MG63 (cell line): ENCODE measurements at places on chromosomes 3 and 15.

- DNase-seq = no peak
These were observed 231.5 kb downstream of the EFHB start for GRCh38 chr3:19702416-19703078.

DNA sequence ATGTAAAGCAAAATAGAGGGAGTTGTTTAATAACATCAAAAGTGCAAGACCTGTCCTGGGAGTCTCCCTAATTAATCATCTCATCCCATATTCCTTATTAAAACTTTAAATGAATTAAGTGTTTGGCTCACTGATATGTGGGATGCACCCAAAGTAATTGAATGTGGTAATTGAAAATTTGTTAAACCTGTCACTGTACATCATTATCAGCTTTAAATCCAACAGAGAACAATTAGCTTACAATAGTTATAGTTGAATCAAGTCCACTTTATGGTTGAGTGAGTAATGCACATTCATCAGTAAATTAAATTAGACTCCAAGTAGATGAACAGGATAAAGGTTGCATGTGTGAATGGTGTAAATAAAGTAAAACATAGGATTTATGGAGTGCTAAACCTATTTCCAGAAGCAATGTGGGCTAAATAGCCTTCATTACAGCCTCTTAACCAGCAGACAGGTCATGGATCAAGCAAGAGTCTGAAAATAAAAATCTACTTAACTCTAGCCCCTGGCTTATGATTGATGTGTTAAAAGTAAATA, 608.2 kb upstream of the CCDC54 start:
- no peak for DNase-seq

- peak; percentile 26 for DNase-seq
These were observed 8.1 kb downstream of the B2M start for GRCh38 chr15:44719293-44719999.

GRCh38 chr15:72237029-72237852, 6.3 kb upstream of the PKM start:
- DNase-seq = peak; percentile 94

GRCh38 chr15:41779662-41780157, 5.4 kb downstream of the MAPKBP1 start:
- peak; percentile 14 for DNase-seq

DNA sequence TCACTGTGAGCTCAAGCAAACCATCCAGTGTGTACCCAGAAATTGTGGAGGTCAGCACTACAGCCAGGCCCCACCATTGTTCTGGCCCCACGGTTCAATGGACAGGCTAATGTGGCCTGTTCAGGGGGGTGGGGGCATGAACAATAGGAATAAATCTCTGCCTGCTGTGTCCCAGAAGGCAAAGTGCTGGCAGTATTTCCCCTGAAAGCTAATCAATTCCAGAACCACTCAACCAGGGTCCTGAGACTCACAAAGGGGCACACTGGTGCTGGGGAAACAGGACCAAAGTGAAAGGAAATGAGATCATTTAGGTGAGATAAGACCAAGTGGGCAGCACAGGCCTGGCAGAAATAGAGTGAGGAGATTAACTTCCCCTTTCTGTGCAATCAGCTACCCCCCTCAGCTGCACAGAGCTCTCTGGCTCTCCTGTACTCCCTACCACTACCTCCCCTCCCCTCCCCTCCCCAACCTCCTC, 11.5 kb downstream of the CRYGS start:
- DNase-seq = no peak

DNA sequence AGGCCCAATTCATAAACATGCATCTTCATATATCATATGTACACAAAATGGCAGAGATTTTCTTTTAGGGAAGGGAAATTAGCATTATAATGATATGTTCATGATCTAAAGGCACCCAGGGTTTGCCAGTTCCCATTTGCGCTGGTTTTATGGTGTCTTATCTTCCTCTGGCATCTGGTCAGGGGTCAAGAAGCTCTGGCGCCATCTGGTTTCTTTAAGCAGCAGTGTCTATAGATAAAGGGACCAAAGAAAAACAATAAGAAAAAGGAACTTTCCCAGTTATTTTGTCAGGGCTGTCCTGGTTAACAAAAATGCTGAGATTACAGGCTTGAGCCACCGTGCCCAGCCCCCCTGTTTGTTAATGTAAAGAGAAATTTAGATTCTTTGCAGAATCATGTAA, 3.3 kb upstream of the DCP1A start:
- no peak for DNase-seq

GRCh38 chr15:42404461-42405235, 45.3 kb downstream of the CAPN3 start:
- DNase-seq = no peak

DNA sequence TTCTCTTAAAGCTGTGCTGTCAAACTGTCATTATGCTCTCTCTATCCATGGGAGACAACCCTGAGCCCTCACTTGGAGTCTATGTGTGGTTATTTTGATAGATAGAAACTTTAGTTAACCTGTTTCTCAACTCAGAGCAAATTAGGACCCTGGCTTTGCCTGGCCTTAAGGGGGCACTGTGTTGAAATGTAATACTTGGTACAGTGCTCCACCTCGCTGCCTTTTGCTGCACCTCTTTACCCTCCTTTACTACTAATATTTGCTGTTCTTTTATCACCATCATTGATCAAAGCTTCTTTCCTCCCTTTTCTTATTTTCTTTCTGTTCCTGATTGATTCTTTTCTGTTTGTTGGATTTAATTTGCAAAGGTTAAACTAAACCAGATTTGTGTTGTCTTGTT, 34.3 kb downstream of the STT3B start:
- DNase-seq = no peak

DNA sequence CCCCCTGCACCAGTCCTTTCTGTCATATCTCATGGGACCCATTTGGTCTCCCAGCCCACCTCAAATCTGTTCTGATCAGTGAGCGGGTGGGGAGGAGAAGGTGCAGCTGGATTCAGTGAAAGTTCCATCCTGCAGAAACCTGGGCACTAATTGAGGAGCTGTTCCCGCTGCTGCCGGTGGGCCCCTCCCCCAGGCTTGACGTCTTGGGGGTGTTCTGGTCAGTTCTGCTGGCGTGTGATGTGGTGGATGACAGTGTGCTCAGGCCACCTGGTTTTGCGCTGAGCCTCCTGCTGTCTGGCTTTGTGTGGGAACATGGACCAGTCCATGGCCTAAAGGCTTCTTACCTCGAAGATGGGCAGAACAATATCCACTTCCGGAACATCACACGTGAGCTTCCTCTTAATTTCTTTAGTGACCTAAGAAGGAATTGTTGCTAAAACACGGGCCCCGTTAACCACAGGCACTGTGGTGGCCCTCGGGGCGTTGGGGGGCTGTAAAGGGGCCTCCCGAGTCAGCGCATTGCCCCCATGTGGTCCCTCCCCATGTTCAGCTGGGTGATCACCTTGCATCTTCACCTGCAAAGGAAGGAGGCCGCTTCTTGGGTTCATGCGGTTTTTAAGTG, 59.7 kb downstream of the RGMA start:
- no peak for DNase-seq

DNA sequence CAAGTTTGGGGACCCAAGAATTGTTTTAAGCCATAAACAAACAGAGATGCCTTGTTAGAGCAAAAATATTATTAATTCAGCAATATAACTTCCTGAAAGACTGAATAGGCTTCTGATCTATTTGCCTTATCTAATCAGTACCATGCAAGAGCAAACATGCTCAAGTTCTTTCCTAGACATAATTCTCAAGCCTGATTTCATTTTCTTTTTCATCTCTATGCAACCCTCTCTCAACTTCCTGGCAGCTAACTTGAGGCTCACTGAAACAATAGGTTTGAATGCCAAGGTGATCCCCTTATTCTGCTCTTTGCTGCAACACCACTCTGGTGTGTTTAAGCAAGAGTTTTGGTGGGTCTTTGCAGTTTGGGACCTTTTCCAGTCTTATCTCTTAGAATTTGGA, 230.9 kb upstream of the CD96 start:
- no peak for DNase-seq

DNA sequence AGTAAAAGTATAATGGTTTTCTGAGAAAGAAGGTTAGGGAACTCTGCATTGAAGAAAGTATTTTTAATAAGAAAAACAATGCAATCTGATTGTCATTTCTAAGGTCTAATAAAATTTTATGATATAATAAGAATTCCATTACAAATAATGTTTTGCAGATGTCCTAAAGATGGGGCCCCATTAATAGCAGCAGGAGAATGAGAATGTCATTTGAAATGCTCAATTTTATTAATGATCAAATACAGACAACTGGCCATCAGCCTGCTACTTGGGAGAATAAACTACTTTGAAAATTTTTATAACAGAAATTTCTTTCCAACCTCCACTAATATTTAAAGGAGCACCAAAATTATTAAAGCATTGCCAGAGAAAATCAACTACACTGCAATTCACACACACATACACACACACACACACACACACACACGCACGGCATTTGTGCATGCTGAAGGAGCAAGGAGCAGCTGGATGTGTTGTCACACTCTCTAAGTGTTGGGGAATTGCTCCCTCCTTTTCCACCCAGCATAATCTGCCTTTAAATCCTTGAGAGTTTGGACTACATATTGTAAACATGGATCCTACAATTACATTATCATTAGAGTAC, 109.5 kb downstream of the THRB start:
- DNase-seq = no peak

DNA sequence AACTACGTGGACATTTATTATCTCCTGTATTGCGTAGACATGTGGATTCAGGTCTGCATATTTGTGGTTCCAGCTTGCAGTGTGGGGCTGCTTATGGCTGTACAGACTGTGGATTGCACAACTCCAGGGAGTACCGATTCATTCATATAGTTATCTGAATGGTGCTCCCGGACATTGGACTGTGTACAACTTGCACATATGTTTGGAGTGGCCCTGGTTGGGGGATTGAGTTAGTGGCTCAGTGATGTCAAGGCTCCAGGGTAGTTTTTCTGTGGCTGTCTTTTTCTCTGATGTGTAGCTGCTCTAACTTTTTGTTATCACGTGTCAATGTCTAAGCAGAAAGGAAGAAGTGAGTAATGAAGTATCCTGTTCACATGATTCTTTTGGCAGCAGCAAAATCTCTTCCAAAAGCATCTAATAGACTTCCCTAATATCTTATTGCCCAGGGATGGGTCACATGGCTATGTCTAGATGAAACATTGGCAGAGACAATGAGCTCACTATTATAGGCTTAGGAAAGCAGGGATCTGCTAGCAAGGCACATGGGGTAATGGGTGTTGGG, 15.8 kb downstream of the ST3GAL6 start:
- peak; percentile 50 for DNase-seq

DNA sequence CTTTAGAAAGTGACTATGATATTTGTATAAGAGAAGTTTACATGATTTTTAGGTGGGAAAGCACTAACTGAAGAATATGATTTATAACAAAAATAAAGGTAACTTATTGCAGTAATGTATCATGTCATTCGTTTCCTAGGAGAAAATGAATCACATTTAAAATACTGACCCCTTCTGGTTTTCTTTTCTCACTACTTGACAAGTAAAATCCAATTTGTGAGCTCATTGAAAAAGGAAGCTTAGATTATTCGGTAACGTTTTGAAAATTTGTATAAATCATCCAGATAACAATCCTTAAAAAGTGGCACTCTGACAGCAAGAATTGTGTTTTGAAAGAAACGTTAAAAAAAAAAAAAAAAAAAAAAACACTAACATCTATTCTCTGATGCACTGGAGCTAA, 39.0 kb downstream of the NSUN3 start:
- DNase-seq = no peak

GRCh38 chr15:59993041-59993750, 10.9 kb upstream of the FOXB1 start:
- DNase-seq = no peak

DNA sequence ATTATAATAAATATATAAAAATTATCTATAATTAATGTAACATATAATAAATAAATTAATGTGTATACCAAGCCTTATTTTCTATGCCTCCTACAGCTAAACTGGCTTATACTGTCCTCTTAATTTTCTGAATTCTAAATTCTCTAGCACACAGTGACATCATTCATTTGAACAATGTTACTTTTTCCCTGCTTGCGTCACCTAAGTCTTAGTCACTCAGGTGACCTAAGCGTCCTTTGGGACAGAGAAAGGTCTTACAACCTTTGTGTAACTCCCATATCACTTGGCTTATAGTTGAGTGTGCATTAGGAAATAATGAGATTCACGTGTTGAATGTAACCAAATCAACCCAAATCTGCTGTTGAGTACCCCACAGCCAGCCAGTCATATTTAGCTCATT, 48.5 kb upstream of the KCNMB2 start:
- no peak for DNase-seq

DNA sequence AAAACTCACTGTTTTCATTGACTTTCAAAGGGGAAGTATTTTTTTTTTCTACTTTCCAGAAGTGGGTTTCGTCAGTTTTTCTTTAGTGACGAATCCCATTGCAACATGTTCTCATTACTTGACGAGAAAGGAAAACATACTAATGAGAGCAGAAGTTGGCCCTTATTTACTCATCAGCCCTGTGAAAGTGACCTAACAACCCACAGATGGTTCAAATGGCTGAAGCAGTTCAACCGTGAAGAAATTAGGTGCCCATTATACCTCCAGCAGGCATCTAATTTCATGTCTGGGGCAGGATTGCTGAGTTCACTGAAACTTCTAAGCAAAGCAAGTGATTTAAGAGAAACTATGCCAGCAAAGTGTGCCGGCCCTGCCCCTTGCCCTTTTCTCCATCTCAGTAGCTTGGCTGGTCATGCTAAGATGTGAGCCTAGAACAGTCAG, 9.0 kb downstream of the AQP9 start:
- DNase-seq = no peak

DNA sequence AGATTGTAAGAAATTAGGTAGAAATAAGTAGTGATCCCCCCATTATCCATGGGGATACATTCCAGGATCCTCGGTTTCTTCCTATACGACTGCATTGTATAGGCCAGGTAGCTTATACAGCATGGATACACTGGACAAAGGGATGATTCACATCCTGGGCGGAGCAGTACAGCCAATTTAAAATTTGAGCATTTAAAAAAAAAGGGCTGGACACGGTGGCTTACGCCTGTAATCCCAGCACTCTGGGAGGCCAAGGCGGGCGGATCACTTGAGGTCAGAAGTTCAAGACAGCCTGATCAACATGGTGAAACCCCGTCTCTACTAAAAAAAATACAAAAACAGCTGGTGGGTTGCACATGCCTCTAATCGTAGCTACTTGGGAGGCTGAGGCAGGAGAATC, 976 bp upstream of the ARGFX start:
- DNase-seq = no peak

DNA sequence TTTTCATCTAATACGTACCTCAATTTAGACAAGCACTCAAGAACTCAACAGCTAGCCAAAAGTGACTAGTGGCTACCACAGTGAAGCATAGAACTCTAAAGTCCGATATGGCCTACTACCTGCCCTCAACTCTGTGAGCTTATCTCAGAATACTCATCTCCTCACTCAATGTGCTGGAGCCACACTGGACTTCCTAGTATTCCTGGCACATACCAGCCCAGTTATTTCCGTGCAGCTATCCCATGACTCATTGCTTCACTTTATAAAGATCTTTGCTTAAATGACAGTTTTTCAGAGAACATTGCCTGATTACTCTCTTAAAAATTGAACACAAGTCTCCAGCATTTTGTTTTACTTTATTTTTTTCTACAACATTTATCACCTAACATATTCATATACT, 524.7 kb downstream of the PYDC2 start:
- DNase-seq = no peak
